Forelimb muscle (tissue), 1 donor: ENCODE measurements at places on chromosomes 7 and 10.

DNA sequence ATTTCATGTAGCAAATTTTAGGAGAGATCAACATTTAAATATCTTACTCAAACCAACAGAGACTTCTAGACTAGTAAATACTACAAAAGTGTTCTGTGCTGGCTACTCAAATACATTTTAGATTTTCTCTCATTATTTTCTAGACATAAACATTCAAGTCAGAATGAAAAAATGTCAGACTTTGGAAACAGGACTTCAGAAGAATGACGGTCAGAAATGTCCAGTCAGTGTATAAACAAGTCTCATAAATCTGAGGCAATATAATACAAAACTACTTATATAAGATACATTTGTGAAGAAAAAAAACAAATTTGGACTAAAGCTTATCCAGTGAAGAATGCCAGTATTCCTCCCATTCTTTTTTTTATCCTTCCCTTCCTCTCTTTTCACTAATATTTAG lies 25.9 kb downstream of the RNLS start:
- no peak for DNase-seq

DNA sequence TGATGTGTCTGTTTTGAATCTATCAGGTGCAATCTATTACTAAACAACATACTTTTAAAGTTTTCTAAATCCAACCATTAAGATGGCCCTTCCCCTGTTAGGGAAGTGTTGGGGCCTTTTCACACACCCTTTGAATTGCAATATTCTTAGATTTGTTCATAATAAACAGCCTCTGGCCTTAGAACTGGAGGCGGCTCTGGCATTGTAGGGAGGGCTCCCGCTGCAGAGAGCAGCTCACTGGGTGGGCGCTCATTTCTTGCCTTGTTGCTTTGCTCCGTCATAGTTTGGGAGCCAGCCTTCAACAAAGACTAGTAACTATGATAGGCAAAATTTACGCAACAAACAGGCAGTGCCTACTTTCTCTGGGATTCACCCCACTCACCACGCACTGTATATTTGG lies 4.2 kb upstream of the HOXA10 start:
- DNase-seq, result no peak

DNA sequence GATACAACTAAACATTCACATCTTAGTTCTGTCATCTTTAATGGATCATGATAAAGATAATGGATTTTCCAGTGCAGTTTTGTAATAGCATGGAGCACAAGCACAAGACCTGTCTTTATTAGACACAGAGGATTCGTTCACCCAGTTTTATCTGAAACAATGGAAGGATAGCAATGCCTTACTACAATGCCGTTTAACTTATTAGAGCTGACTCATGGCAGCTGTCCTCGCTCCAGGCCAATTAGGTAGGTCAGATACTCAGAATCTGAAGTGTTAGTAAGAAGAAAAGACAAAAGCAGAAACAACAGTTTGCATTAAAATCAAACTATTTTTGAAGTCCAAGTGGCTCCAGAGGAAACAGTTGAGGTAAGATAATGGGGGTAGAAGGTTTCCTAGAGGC lies 12.8 kb downstream of the OR13A1 start:
- DNase-seq, result no peak

DNA sequence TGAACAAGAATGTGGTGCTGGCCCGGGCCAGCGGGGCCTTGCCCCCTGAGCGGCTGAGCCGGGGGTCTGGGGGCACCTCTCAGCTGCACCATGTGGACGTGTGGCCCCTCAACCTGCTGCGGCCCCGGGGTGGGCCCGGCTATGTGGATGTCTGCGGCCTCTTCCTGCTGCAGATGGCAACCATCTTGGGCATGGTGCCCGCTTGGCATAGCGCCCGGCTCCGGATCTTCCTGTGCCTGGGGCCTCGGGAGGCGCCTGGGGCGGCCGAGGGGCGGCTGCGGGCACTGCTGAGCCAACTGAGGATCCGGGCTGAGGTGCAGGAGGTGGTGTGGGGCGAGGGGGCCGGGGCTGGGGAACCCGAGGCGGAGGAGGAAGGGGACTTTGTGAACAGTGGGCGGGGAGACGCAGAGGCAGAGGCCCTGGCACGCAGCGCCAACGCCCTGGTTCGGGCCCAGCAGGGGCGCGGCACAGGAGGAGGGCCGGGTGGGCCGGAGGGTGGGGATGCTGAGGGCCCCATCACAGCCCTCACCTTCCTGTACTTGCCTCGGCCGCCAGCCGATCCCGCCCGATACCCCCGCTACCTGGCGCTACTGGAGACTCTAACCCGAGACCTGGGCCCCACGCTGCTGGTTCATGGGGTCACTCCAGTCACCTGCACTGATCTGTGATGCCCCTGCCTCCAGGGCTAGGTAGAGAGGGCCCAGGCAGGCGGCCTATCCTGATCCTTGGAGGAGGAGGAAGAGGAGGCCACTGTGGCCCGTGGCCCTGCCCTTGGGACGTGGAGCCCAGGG lies 1.1 kb upstream of the TRIP6 start:
- no peak for DNase-seq

GRCh38 chr7:137981668-137982067 lies 20.2 kb downstream of the CREB3L2 start:
- DNase-seq, result no peak

GRCh38 chr7:71752171-71752935 lies 620.4 kb downstream of the GALNT17 start:
- DNase-seq, result no peak

- no peak for DNase-seq
These were observed 115.5 kb upstream of the DIP2C start for GRCh38 chr10:804787-805619.

DNA sequence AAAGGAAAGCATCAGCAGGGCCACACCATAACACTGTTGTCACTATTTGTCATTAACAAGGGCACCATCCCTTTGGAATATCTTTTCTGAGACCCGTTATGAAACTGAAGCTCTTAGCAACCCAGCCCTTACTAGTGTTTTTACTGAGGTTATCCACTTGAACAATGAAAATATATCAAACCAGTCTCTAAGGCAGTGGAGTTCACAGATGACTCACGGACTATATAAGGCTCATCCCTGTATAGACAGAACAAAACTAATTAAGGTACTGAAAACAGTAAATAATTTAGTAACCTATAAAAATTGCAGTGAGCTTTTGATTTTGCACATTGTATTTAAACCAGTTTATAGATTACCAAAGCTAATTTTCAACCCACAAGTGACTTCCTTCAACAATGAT lies 196.0 kb downstream of the ELAPOR2 start:
- DNase-seq, result no peak

- DNase-seq, result no peak
These were observed 869.4 kb downstream of the TYW1 start for GRCh38 chr7:67866054-67866453.

DNA sequence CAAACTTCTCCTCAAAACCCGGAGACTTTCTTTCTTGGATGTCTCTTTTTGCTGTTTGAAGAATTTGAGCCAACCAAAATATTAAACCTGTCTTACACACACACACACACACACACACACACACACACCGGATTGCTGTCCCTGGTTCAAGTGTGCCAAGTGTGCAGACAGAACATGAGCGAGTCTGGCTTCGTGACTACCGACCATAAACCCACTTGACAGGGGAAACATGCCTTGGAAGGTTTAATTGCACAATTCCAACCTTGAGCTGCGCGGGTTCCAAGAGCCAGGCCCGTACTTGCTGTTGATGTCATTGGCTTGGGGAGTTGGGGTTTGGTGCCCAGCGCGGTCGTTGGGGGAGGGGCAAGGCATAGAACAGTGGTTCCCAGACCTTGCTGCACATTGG lies 1.7 kb downstream of the EGFR start:
- DNase-seq, result no peak

DNA sequence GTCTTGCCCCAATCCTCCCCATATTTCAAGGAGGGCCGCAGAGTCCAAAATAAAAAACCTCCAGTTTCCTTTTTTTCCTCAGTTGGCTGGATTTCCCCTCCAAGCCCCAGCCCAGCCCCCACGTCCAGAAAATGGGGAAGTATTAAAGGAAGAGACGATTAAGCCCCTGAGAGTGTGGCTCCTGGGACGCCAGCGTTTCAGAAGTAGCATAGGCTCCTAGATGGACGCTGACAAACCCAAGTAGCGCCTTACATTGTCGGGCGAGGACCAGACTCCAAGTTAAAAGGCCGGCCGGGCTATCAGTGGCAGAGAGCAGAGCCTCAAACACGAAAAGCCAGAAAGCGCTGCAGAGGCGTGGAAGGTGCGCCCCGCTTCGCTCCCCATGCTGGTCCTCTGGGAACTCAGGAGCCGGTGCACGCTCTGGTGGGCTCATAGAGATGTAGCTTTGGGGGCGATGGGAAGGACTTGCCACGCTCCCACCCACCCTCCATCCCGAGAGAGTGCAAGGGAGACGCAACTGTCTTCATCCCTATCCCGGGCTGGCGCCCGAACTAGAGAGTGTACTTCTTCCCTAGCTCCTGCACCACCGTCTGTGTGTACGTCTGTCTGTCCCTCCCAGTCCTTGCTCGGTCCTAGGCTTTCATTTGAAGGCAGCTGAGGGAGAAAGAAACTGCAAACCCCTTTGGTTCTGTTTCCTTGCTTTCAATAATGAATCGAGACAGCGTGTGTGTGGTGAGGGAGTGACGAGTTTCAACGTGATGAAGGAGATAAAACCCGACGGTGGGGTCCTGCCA lies 6.3 kb upstream of the EMX2 start:
- DNase-seq, result no peak

GRCh38 chr10:5343561-5343960 lies 21.2 kb upstream of the UCN3 start:
- no peak for DNase-seq

GRCh38 chr7:51066405-51066882 lies 250.2 kb downstream of the COBL start:
- DNase-seq, result no peak

DNA sequence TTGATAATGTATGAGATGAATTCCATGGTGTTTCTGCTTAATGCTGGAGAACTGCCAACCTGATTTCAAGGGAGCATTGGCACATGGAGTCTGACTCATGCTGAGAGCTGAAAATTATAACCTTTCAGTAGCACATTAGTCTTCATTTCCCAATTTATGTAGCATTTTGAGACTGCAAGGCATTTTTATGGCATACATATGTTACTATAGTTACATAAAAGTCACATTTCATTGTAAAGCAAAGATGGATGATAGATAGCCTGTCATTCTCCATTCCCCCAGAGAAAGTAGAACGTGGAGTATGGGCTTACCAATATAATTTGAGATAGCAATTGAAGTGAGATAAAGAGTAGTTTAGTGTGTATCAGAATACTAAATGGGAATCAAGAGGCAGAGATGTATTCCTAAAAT lies 103.1 kb downstream of the SLC16A9 start:
- no peak for DNase-seq

- no peak for DNase-seq
These were observed 538.5 kb downstream of the HTR7 start for GRCh38 chr10:90319188-90319914.

- DNase-seq, result no peak
These were observed 62.1 kb downstream of the AKAP9 start for GRCh38 chr7:92002720-92003119.

GRCh38 chr7:50304911-50305582 lies 531 bp downstream of the IKZF1 start:
- DNase-seq, result no peak

DNA sequence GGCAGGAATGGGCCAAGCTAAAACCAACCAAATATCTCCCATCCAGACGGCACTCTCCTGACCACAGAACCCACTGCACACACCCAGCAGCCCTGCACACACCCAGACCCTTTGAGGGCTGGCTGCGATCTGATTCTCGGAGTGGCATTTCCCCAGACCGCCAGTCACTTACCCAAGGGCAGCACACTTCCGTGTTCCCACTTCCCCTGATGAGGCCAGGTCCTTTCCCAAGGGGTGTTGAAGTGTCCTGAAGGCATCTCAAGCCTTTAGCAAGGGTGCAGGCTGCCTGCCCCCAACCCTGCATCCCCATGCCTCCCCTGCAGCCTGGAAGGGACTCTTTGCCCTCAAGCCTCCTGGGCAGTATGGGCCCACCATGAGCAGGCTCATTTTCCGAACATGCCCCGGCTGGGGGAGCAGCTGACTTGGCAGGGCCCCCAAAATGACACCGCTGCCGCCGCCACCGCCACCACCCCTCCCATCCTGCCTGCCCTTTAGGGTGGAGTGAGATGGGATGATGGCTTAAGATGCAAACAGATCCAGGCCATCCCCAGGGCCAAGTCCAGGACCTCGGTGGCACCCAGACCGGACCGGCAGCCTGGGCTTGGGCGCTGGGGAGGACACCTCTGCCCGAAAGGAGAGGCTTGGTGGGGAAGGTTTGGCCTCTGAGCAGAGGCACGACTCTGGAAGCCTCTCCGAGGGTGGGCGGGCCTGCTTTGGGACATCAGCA lies 159.8 kb downstream of the NRF1 start:
- no peak for DNase-seq

DNA sequence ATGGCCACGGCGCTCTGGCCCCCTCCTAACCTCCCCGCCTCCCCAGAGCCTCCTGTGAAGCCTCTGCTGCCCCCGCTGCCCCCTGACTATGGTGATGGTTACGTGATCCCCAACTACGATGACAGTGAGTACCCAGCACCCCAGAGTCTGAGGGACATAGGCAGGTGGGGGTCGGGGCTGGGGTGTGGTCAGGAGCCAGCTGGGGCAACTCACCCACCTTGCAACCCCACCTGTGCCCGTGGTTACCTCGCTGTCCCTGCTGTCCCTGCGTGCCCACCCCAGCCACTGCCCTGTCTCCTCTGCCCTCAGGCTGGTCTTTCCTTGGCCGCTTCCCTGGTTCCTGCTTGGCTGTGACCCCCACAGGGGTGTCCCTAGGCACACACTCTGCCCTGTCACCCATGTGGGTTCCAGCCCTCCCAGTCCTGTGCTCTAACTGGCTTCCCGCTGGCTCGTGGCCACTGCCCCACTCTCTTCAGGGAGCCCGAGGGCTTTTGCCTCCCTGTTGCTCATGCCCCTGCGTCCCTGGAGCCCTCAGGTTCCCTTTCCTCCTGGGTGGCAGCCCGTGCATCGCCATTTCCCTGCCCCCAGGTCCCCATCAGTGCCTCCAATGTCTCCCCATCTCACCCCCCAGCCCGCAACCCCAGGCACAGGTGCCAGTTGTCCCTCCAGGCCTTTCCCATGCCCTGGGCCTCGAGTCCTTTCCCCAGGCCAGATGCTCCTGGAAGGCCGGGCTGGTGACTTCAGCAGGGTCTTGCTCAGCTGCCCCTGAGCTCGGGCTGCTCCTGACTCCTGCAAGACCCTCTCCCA lies 4.0 kb downstream of the AEBP1 start:
- DNase-seq, result no peak

DNA sequence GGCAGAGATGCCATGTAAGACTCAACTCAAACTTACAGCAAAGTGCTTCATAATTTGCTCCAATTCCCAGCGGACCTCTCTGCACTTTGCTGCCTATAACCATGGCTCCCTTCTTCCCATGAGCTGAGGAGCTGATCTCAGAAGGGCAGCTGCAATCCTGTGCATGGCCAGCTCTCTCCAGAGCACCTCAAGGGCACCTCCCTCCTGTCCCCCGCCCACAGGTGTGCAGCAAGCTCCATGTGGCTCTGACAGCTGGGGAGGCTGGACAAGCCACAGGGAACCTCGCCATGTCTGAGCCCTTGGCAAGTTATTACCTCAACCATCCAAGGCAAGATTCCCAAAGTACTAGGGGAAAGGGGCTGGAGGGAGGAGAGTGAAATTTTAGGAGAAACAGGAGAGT lies 61.1 kb upstream of the DDC start:
- no peak for DNase-seq
